ENCODE measurements at places on chromosomes 6 and 20.
A peak's percentile ranks its signal among the peaks of the same experiment; 100 is the strongest.

GRCh38 chr6:170388113-170388512, 81.6 kb downstream of the FAM120B start:
- DNase-seq: no peak

DNA sequence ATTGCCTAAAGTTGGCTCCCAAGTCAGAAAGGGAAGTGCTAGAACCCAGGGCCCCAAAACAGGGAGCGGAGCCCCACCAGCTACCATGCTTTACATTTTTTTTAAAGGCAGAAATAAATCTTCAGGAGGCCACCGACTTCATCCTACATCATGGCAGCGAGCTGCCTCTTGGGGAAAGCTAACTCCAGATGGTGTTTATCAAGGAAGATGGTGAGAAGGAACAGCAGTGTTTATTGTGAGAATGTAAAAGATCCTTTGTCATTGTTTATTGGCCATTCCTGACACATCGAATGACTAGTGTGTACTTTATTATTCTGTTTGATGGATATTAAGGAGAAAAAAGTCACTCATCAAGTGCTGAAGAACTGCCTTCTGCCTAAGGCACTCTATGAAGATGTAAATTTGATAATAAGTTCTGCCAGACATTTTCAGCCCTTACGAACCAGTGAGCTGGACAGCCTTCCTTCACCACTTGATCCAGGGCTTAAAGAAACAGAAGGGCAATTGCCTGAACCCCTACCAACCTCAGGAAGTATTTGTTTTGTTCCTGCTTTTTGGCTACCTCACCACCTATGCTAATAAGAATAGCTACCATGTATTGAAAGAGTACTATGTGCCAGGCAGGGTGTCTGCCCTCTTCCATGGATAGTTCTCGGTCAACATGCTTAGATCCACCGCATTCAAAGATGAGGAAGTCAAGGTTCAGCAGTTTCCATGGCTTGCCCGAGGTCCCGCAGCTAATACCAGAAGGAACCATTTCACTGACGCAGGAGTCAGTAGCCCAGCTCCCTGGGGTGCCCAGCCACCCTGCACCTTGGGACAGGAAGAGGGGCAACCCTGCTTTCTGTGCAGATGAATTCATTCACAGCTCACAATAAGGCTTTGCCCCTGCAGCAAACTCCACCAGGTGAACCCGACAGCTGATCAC, 194.7 kb upstream of the RREB1 start:
- DNase-seq: no peak

DNA sequence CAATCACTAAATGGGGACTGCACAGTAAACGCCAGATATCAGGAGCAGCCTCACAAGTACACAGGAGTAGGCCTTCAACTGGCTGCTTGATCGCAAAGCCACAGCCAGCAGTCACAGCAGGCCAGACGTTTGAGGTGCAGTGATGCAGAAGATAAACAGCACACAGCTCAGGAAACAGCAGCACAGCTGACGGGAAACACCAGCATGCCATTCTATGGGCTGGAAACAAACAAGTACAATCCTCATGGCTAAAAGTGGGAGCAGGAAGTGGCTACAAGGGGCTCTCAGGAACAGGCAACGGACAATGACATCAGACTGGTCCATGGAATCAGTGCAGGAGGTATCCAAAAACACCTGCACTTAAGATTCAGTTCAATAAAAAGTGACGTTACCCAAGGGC, 111.0 kb downstream of the DTNBP1 start:
- no peak for DNase-seq

DNA sequence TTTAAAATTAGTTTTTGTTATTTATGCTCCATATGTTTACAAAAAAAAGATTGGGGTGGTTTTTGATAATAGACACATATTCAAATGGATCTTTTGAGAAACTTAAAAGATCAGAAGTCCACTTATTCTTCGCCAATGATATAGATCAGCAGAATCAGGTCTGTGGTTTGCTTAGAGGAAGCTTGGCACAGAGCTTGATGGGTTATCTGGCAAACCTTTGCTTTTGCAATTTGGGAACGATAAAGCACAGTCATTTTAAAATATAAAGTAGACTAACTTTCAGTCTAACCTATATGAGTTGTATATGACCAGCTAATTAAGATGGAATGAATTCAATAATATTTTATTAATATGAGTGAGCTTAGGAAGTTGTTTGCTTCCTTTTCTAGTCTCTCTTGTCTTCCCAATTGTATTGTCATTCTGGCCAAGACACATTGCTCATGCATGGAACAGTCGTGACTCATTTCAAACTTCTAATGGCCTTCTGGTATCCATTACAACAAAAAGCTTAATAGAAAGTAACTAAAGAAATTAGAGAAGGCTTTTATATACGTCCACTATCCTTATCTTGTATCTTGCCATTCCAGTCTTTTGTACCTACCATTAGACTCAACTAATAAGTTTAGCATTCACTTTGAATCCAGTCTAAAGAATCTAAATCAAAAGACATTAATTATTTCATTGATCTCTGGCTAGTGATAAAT, 118.7 kb downstream of the TBX18 start:
- DNase-seq: no peak

- DNase-seq: no peak
These were observed 28.2 kb downstream of the GPR63 start for GRCh38 chr6:96809119-96809518.

- DNase-seq: no peak
These were observed 427 bp upstream of the NFKBIE start for GRCh38 chr6:44265722-44266233.

DNA sequence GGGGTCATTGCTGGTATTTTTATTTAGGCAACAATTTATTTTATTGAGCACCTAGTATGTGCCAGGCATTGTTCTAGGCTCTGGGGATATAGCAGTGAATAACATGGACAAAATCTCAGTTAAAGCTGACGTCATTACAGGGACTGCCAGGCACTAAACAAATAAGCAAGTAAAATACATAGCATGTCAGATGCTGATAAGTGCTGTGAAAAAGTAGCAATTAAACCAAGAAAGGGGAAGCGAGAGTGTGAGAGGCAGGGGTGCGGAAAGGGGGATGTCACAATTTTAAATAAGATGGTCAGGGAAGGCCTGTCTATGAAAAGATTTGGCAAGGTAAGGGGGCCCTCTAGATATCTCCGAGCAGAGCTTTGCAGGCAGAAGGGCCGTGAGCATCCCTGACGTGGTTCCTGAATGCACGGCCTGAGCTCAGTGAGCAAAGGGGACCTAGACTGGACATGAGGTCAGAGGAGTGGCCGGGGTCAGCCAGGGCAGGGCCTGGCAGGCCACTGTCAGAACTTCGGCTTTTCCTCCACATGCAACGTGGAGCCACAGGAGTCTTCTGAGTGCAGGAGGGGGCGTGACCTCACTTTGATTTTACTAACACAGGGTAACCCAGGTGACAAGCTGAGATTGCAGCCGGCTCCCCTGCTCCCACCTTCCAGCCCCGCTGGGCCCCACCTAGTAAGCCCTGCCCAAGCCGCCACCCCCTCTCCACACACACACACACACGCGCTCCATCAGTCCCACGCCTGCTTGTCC, 24.2 kb upstream of the SIRPA start:
- DNase-seq: no peak

- no peak for DNase-seq
These were observed 2.6 kb upstream of the TRIM38 start for GRCh38 chr6:25959890-25960536.

GRCh38 chr20:29873946-29874345, 1383.5 kb upstream of the DEFB115 start:
- DNase-seq: no peak

- no peak for DNase-seq
These were observed 406.2 kb upstream of the NOX3 start for GRCh38 chr6:155861821-155862220.

DNA sequence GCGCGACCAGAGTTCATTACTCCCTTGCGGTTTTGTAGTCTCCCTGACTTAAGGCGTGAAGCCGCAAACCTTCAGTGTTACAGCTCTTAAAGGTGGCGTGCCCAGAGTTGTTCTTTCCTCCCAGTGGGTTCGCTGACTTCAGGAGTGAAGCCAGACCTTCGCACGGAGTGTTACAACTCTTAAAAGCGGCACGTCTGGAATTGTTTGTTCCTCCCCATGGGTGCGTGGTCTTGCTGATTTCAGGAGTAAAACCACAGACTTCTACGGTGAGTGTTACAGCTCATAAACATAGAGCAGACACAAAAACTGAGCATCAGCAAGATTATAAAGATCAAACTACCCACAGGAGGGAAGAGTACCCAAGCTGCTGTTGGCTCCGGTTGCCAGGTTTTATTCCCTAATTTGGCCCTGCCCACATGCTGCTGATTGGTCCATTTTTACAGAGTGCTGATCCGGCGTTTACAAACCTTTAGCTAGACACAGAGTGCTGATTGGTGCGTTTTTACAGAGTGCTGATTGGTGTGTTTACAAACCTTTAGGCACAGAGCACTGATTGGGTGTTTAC, 10.4 kb downstream of the TMEM14C start:
- no peak for DNase-seq

DNA sequence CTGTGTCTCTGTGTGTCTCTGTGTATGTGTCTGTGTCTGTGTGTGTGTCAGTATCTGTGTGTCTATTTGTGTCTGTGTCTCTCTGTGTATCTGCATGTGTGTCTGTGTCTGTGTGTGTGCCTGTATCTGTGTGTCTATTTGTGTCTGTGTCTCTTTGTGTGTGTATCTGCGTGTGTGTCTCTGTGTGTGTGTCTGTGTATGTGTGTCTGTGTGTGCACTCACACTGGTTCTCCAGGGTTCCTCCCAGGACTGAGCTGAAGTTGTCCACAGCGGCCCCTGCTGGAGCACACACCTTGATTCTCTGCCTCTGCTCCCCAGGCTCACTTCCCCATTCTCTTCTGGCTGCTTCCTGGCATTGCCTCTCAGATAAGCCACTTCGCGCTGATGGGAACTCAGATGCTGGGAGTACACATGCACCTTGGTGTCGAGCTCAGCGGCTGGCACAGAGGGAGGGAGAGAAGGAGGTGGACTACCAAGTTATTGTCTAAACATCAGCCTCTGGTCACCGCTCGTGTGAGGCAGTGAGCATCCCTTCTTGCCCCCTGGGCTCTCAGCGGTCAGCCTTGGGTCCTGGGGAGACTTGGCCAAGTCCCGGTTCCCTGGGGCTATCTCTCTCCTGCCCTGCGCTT, 104.9 kb upstream of the NXT1 start:
- peak; percentile 36 for DNase-seq

DNA sequence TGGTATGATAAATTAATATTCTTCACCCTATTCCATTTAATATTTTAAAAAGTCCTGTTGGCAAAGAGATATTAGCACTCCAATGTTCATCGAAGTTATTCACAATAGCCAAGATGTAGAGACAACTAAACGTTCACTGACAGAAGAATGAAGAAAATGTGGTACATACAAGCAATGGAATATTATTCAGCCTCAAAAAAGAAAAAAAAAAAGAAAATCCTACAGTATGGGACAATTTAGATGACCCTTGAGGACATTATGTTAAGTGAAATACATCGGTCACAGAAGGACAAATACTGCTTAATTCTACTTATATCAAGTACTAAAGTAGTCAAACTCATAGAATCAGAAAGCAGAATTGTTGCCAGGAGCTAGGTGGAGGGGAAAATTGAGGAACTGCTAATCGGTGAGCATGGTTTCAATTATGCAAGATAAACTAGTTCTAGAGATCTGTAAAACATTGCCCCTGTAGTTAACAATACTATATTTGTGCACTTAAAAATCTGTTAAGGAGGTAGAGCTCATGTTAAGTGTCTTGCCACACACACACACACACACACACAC, 4.7 kb downstream of the GCLC start:
- DNase-seq: no peak

DNA sequence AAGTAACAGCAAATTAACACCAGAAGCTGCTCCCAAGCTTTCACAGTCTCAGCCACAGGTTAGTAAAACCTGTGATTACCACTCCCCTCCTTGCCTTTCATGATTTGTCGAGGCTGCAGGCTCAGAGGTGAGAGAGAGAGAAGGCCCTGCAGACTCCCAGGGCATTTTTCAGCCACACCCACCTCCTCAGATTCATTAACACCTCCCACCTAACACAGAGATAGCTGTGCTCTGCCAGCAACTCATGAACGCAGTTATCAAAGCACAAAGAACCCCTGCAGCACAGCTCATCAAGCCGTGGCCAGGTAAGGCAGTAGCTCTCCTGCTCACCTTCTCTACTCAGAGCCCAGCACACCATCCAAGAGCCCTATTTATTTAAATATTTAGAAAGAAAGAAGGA, 27.1 kb downstream of the F13A1 start:
- DNase-seq: no peak

Measured in KG1 (cell line).